Natural killer cell treated with Interleukin-12 subunit alpha and Interleukin-12 subunit beta and Interleukin-15 and Interleukin-18, amount 100 ng/mL, for 72 hours (primary cell): ENCODE measurements at places on chromosomes 7 and 10. TPM values are rescaled to one million over a fixed set of nuclear protein-coding genes. Genes with fewer than 3 reads are reported as not detected.

The CFTR gene
- total RNA-seq: not detected

The HOXA3 gene
- total RNA-seq: not detected

The GARIN1A gene
- total RNA-seq: 4.3 TPM

The PALD1 gene
- total RNA-seq: 1.4 TPM

The PRSS37 gene
- not detected for total RNA-seq

The CSTF2T gene
- 44.1 TPM for total RNA-seq

The CYP3A7 gene
- total RNA-seq: not detected

The GPRIN2 gene
- not detected for total RNA-seq

The LGI1 gene
- total RNA-seq: not detected

The NPTX2 gene
- 0.20 TPM for total RNA-seq

The FANK1 gene
- not detected for total RNA-seq

The FBXL13 gene
- total RNA-seq: 0.86 TPM

The TRIM24 gene
- 26.2 TPM for total RNA-seq

The SEMA3E gene
- not detected for total RNA-seq

The NEBL gene
- total RNA-seq: not detected

The PLEKHS1 gene
- 0.81 TPM for total RNA-seq

The ENTPD1 gene
- total RNA-seq: 56.4 TPM

The GPR85 gene
- not detected for total RNA-seq

The METTL27 gene
- total RNA-seq: not detected

The ARL3 gene
- total RNA-seq: 3.0 TPM

The STK31 gene
- total RNA-seq: 0.22 TPM

The CRCP gene
- total RNA-seq: 45.8 TPM

The HOXA2 gene
- not detected for total RNA-seq

The SH2D4B gene
- total RNA-seq: 0.40 TPM

The CPXM2 gene
- total RNA-seq: not detected

The SPOCK2 gene
- total RNA-seq: 25.9 TPM

The CYP2C19 gene
- not detected for total RNA-seq

The DDC gene
- total RNA-seq: not detected

The RBP3 gene
- not detected for total RNA-seq

The LOXL4 gene
- not detected for total RNA-seq

The TMEM209 gene
- 39.4 TPM for total RNA-seq

The TCF7L2 gene
- 8.1 TPM for total RNA-seq

The LRIT1 gene
- not detected for total RNA-seq

The TYW1B gene
- total RNA-seq: 7.5 TPM

The ABCC2 gene
- total RNA-seq: 1.5 TPM

The VIPR2 gene
- total RNA-seq: 0.45 TPM
